ENCODE measurements at places on chromosomes 11 and 22.

DNA sequence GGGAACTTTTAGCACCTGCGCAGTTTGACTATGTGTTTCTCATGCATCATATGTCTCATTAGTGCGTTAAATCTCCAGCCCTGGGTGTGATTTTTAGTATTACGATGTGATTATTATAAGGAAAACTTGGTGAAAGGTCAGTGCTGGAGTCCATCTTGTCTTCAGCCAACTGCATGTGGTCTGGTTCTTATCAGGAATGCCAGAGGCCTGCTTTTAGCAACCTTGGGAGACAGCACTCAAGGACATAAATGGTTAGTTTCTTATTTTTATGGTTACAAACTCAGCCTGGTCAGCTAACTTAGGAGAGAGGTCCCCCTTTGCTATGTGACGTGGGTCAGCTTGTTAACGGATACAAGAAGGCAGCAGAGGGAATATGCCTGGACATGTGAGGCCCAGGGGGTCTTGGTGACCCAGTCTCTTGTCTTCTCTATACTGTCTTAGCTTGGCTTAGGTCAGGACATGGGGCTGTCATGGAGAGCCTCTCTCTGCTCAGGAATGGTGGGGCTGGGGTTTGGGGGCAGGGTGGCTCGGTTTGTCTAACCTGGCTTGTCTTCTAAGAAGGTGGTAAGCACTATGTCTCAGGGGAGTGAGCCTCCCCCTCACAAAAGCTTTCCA is 21.5 kb downstream of the KCTD21 start:
- DNase-seq = no peak

DNA sequence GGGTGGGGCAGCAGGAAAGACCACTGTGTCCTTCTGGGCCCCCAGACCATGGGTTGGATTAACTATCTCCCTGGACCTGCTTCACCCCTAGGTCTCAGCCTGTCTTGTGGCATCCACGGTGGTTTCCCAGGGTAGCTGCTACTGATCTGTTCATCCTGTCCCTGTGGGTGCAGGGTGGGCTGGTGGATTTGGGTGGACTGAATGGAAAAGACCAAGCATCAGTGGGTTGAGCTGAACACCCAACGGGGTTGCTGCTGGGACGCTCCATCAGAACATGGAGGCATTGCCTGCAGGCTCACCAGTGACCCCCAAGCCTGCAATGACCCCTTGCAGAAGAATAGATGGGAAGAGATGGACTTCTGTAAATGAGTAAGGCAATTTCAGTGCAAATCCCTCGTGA is 812.1 kb downstream of the TBC1D22A start:
- no peak for DNase-seq

DNA sequence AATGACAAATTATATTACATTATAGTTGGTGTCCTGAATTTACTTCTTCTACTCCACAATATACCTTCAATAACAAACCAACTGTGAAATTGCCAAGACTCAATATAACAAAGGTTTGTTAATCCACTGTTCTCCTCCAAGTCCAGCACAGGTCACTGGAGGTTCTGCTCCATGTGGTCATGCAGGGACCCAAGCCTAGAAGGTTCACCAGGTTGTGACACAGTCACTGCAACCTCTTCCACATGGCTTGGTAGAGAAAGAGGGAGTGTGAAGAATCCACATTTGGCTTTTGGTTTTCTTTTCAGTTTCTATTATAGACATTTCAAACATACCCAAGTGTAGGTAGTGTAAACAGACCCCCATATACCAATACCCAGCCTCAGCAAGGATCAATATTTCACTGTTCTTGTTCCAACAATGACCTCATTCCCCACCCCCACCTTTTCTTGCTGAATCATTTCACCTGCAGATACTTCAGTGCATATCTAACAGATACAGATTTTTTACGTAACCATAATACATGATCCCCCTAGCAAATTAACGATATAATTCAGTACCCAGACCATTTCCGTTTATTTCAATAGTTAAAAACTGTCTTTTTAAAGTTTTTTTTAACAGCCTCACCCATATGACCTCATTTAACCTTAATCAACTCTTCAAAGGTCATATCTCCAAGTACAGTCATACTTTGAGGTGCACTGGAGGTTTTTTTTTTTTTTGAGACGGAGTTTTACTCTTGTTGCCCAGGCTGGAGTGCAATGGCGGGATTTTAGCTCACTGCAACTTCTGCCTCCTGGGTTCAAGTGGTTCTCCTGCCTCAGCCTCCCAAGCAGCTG is 14.1 kb downstream of the FGF19 start:
- DNase-seq = no peak

DNA sequence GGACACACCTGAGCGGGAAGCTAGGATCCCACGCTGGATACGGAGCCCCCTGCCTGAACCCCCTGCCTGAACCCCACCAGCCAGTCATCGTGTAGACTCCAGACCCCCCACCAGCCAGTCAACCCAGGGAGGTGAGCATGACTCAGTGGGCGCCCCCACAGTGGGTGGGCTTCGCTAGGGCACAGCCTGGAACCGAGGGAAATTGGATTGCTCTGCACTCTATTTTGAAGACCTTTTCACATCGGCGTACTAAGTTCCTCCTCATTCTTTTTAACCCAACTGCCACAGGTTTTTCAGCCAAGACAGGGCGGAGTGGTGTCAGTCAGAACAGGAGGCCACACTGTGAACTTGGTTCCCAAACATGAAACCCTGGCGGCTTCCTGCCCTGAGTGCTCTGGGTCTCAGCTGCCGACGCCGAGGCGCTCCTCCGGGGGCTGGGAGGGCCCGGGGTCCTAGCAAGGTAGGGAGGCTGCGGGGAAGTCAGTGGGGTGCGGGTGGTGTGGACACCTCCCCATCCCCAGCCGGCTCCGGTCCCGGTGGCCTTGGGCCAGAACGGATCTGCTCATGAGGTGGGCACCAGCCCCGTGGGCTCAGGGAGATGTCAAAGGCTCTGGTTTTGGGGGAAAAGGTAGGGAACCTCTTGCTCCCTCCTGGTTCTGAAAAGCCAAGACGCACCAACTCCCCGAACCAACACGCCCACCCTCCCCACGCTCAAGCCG is 57.0 kb downstream of the BRD1 start:
- no peak for DNase-seq

DNA sequence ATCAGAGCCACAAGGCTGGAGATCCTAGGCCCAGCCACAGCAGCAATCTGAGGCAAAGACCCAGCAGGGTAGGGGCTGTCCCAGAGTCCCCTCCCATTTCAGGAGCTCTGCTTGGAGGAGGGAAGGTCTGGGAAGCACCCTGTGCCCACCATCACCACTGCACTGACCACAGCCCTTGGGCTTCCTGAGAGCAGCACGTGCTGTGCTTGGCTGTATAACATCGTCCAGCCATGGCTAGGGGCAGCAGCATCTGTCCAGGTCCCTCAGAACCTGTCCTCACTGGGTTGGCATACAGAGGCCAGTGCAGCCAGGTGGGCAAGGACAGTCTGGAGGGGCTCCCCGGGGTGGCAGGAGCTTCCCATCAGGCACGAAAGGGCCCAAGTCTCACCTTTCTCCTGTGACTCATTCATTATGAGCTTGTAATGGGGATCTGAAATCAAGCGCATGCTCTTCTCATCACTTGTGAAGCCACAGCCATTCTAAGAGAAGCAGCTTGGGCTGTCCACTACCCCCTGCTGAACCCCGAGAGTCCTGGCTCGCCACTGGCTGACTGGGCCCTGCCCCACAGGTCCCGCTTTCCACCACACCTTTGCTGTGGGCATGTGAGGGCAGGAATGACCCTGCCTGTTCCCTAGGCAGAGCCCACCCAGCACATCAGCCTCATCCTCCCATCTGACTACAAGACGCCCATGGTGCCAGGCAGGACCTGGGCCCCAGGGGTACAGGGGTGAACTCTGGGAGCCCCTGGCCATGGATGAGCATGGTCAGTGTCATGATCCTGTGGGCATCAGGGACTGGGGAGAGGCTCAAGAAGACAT is 83.3 kb downstream of the MED15 start:
- DNase-seq = no peak

GRCh38 chr11:111586388-111586831 is 15.8 kb upstream of the SIK2 start:
- no peak for DNase-seq

GRCh38 chr11:9052316-9052715 is 39.1 kb downstream of the SCUBE2 start:
- DNase-seq = no peak

- no peak for DNase-seq
Observed at GRCh38 chr11:4466871-4467442, 15.5 kb upstream of the OR52K1 start.

- no peak for DNase-seq
Observed at GRCh38 chr11:71253794-71254193, 1.4 kb upstream of the SHANK2 start.

- DNase-seq = no peak
Observed at GRCh38 chr22:22810018-22810427, 77.6 kb upstream of the IGLL5 start.

DNA sequence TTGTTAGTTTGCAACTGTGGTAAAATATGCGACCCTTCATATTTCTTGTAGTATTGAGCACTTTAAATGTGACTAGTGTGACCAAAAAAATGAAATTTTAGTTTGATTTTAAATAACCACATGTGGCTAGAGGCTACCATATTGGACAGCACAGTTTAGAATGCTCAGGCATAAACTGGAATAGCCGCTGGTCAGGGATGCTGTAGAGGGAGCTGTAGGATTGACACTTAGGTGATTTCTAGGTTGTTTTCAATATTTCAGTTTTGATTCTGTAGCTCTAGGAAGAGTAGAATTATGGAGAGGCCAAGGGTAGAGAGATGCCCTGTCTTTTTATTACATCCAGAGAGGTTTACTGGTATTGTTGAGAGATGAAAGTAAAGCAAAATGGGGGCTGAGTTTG is 10.8 kb upstream of the VSIG10L2 start:
- no peak for DNase-seq

GRCh38 chr11:57073128-57073527 is 84.4 kb downstream of the OR5AK2 start:
- DNase-seq = no peak

DNA sequence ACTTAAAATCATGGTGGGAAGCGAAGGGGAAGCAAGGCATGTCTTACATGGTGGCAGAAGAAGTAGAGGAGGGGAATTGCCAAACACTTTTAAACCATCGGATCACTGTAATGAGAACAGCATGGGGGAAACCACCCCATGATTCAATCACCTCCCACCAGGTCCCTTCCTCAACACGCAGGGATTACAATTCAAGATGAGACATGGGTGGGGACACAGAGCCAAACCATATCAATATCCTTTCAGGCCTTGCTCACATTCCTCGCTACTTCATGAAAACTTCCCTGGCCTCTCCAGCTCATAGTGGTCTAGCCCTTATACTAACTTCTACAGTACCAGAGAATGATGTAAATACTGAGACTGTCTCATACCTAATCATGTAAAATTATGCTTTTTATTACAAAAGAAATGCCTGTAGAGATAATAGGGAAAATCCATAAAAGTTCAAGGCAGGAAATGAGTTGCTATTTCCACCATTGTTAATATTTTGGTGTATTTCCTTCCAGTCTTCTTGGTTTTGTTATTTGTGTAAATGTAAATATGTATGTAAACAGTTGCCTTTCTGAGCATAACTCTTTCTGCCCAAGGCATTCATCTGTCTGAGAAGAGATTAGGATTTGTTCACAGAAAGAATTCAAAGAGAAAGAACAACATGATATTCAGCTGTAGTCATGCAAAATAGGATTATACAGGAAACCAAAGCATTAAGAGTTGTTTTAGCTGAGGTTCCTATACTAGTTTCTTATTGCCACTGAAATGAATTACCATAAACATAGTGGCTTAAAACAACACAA is 104.3 kb upstream of the LDLRAD3 start:
- no peak for DNase-seq

DNA sequence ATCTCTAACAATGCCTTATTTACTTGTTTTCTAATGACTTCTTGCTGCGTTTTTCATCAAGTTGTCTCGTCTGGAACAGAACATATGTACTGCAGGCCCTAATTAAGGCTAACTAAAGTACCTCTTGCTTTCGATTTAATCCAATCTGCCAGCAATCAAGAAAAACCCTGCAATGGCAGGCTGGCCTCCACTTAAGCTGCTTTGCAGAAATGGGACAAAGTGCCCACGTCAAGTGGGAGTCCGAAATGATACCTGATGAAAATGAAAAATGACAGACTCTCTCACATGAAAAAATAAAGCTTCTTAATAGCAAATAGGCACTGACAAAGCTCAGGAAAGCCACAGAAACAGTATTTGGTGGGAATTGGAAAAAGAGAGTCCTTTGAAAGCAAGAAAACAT is 1454.7 kb downstream of the FAM181B start:
- DNase-seq = no peak

DNA sequence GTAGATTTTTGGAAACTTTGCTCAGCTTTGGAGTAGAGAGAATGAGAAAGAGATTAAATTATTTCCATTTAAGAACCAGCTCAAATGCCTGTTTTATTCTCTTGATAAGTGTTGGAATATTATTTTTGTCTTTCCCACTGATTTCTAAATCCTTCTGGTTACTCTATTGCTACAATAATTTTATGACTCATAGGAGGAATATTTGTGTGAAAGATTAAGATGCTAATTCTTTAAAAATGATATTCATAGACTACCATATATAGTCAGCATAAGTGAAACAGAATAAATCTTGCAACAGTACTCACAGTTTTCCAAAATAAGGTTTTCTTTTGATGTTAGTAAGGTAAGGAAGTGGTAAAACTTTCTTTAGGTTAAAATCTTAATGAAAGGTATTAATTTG is 60.9 kb downstream of the YAP1 start:
- no peak for DNase-seq

DNA sequence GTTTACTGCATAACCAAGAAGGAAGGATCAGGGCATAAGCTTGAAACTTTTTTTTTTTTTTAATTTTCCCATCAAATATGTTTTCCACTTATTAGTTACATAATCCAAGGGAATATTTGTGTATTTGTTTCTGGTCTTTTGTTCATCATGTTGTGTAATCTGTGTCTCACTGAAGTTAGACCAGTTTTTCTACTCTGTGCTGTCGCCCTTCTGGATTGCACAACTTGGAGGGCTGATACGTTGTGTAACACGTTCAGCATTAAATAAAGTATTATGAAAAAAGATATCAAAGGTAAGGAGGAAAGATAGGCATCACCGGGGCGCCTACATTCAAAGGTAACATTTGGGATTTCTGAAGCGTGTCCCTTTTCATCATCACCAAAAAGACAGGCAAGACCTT is 3.3 kb upstream of the E2F8 start:
- no peak for DNase-seq

Measured in anterior cingulate cortex (tissue), 58 donors.